RPMI7951 (cell line): ENCODE measurements at places on chromosomes 2 and 18.

DNA sequence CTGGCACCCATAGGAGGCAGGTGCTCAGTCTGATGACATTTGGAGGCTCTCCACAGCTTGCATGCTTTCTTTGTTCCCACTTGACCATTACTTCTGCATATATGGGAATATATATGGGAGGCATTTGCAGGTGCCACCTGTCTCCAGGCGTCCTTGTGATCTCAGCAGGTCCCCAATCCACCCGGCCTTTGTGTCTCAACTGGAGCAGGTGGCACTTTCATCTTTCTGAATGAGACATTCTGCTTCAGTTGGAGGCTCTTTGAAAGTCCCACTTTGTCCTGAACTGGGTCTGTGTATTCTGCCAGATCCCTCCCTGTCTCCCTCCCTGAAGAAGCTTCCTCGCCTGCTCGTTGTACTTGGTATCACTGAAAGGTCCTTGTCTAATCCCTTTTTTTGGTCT lies 318.1 kb upstream of the EPAS1 start:
- DNase-seq: no peak

- no peak for DNase-seq
Measured at GRCh38 chr2:227933884-227934283, 62.5 kb downstream of the DAW1 start.

GRCh38 chr2:237558961-237559641 lies 7.3 kb upstream of the PRLH start:
- peak; percentile 87 for DNase-seq

- DNase-seq: no peak
Measured at GRCh38 chr2:137862651-137863050, 101.6 kb upstream of the HNMT start.

GRCh38 chr2:148021059-148021861 lies at the start of gene MBD5:
Gene MBD5, plus strand, starts transcription at chr2:148021091.
- peak; percentile 60 for DNase-seq

DNA sequence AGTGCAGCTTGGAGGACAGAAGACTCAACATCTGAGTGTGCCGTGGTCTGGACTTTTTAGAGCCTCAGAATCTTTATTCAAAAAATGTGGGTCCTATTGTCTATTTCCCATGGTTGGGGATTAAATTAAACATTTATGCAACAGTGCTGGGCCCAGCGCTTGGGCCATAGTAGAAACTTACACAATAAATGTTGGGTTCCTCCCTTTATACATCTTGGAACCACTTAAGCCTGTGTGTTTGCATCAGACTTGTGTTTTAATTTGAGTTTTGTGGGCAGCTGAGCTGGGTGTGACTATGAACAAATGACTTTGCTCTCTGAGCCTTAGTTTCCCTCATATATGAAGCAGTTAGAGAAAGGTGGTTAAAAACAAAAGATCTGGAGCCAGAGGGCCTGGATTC lies 56.6 kb downstream of the THNSL2 start:
- no peak for DNase-seq

DNA sequence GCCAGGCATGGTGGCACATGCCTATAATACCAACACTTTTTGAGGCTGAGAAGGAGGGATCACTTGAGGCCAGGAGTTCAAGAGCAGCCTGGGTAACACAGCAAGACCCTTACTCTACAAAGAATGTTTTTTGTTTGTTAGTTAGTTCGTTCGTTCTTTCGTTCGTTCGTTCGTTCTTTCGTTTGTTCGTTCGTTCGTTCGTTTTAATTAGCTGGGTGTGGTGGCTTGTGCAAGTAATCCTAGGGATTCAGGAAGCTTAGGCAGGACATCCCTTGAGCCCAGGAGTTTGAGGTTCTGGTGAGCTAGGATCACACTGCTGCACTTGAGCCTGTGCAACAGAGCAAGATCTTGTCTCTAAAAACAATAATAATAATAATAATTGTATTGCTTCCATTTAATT lies 98.7 kb downstream of the MARCO start:
- DNase-seq: no peak

- peak; percentile 76 for DNase-seq
Measured at GRCh38 chr2:199462956-199463692, 5.4 kb upstream of the SATB2 start.

DNA sequence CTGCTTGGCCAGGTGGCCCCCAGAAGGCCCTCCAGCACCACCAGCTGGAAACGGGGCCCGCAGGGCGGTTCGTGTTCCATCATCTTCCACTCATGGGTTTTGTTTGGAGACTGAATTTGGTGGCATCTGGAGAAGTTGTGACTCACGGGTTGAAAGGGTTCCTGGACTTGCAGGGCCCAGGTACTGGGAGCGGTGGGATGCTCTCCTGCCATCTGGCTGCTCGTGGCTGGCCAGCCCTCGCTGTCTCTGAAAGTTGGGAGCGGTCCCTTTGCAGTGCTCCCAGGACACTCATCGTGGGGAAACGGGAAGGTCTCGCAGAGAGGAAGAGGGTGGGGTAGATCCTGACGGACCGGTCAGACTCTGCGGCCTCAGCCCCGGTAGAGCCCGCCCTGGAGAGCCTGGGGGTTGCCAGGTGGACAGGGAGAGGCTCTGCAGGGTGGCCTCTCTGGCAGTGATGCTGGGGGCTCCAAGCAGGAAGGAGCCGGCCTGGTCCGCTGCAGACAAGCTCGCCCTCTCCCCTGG lies 47.5 kb downstream of the TWIST2 start:
- peak; percentile 61 for DNase-seq

DNA sequence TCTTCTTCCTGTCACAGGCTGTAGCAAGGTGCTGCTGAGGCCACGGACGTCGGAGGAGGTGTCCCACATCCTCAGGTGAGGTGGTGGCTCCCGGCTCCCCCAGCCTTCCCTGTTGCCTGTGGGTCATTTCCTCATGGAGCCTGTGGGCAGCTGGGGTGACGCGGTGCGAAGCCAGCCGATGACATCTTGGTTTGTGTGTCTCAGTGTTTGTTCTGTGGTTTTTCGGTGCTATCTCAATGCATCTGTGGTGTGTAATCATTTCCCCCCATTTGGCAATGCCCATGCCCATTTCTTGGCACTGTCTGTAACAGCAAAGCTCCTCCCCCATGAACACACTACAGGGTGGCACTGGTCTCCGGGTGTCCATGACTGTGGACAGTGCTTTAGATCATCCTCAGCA lies 6.6 kb downstream of the D2HGDH start:
- DNase-seq: peak; percentile 35

DNA sequence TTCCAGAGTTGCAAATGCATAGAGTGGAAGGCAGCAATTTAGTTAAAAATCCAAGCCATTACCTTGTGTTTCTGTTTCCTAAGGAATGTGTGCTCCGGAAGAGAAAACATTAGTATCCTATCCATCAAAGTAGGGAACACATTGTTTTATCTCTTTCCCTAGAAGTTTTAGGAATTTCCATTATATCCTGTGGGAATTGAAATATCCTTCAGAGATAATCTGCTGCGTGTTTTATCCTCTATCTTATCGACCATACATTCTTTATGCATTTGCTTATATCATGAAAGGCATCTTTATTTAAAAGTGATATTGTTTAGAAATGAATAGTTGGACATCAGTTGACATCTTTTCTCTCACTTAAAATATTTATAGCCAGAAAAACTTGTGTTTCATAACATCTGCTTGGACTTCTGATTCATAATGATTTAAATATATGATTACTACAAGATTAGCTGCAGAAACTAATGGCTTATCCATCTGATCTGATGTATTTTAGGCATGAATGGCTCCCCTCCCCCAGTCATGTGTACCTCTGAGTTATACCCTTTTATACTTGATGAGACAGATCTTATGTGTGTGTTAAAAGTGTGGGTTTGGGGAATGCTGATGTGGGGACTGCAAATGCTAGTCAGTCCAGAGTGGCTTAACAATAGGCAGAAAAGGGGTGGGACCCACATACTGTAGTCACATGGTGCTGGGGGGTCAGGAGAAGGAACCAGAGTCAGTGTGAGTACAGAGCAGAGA lies 136.2 kb upstream of the ARHGAP28 start:
- DNase-seq: no peak

DNA sequence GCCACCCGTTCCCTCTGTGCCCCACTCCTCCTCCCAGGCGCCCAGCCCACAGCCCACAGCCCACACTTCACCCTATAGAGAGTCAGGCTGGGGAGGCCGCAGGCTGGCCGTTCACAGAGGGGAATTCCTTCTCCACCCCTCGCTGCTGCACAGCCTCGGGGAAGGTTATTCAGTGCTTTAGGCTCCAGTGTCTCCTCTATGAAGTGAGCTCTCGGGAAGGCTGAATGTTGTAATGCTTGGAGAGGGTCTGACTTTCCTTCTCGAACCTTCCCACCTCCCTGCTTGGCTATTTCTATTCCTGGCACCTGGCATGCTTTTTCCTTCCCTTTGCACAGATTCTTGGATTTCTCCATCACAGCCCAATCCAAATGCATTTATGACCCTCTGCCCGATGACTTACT lies 62.5 kb upstream of the SMAD7 start:
- DNase-seq: peak; percentile 55
